T-helper 1 cell (primary cell): ENCODE measurements at places on chromosomes 5 and 9.

DNA sequence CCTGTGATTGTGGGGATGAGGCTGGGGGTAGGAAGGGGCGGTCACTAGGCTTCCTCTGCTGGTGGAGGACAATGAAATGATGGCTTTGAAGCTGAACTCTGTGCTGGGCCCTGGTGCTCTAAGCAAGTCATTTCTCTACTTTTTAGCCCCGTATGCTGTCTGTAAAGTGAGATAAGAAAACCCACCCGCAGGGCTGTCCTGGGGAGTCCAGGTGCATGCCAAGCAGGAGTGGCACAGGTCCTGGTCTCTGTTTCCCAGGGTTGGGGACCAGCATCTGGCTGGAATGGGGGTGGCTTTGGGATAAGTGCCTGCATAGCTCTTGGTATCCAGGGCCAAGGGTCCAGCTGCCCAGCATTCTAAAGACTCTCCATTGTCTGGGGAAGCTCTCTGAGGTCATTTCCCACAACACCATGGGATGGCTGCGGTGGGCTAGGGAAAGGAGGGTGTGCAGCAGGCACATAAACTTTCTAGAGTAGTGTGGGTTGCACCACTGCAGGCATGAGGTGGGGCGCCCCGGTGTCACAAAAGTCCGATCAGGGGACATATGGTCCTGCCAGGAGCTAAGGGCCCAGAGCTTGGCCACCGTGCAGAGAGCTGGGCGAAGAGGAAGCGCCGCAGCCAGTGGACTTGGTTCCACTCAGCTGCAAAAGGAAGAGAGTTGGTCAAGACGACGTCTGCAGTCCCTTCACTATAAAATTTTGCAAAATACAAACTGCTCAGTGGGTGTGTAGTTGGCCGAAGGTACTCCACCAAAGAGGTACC, 25.6 kb upstream of the GTF3C5 start:
- no peak for DNase-seq

- DNase-seq, result no peak
Observed at GRCh38 chr5:96302174-96302738, 130.8 kb downstream of the PCSK1 start.

- DNase-seq, result no peak
Observed at GRCh38 chr5:110536120-110537115, 190.1 kb downstream of the TMEM232 start.

DNA sequence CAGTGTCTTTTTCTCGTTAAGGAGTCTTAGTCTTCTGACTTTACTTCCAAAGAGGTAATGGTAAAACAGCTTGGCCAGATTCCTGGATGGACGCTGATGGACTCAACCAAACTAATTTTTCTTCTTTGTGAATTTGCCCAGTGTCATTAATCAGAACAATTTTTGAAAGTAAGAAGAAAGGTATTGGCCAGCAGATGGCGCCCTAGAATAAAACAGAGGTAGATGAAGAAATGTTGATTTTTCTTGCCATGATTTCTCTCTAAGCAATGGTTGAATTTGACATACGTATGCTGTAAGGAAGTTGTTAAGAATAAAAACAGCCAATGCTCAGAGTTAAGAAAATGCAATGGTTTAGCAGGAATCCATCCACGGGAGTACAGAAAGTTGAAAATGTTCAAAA, 500.0 kb downstream of the DIRAS2 start:
- no peak for DNase-seq

GRCh38 chr5:146675636-146676035, 159.6 kb upstream of the GPR151 start:
- no peak for DNase-seq

DNA sequence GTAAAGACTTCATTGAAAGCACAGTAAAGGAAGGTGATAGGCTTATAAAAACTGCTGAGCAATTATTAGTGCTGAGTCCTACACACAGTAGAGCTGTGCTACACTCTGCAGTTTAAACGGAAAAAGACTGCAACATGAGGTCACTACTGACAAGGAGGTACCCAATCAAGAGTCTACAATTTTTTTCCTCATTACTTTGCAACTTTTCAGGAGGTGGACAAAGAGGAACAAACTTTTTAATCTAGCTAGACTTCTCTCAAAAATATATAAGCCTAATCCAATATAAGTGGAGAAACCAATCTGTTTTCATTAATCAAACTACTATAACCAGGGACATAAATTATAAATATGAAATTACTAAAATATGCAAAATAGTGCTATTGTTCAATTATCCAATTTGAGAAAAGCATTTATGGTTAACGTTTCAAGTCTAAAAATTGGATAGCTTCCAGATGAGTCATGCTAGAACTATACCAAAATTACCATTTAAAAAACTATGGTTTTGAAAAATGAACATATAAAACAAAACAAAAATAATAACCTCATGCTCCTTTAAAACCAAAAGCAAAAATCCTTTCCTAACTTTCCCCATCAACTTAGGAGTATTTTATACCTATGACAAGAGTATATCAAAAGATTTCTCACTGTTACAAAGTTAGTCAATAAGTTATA, 37.7 kb downstream of the FAM13B start:
- no peak for DNase-seq

DNA sequence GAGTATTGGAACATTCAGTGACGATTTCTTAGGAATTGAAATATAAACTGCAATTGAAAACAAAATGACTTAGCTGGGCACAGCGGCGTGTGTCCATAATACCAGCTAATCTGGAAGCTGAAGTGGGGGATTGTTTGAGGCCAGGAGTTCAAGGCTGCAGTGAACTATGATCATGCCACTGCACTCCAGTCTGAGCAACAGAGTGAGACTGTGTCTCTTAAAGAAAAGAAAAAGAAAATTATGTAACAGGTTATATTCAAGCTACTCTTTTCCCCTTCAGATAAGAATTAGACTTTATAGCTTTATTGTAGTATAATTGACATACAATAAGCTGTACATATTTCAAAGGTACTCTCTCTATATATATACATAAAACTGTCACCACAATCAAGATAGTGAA, 6.4 kb downstream of the SLC26A2 start:
- DNase-seq, result no peak

GRCh38 chr5:42531611-42532010, 108.4 kb downstream of the GHR start:
- no peak for DNase-seq

DNA sequence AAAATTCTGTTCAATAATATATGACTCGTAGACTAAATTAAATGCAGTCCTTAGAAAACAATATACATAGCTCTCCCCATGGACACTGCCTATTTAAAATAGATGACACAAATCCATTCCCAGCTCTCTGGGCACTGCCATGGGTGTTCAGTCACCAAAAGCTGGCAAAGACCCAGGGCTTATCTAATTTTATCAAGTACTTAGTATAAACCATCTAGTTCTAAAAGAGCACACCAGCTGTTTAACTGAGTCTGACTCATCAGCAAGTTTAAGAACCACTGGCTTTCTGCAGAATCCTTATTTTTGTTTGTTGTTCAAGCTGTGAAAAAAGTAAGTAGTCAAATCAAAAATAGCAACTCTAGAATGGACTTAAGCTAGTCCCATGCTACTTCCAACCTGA, 107.6 kb downstream of the PLPP1 start:
- DNase-seq, result no peak

DNA sequence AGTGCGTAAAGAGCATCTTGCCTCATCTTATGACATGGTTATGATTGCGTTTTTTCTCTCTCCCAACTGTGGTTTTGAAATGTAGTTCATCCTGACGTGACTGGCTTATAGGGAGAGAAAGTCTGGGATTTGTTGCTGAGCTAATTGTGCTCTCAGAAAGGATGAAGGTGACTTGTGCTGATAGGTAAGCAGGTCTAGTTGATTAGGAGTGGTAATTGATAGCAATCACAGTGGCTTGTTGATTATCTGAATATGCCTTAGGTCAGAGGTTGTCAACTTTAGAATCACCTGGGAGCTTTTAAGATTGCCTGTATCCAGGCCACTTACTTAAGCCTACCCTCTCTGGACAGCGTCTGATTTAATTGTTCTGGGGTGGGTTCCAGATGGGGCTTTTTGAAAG, 117.8 kb downstream of the TLE4 start:
- DNase-seq, result no peak

GRCh38 chr5:83653669-83654068, 67.0 kb downstream of the HAPLN1 start:
- no peak for DNase-seq

DNA sequence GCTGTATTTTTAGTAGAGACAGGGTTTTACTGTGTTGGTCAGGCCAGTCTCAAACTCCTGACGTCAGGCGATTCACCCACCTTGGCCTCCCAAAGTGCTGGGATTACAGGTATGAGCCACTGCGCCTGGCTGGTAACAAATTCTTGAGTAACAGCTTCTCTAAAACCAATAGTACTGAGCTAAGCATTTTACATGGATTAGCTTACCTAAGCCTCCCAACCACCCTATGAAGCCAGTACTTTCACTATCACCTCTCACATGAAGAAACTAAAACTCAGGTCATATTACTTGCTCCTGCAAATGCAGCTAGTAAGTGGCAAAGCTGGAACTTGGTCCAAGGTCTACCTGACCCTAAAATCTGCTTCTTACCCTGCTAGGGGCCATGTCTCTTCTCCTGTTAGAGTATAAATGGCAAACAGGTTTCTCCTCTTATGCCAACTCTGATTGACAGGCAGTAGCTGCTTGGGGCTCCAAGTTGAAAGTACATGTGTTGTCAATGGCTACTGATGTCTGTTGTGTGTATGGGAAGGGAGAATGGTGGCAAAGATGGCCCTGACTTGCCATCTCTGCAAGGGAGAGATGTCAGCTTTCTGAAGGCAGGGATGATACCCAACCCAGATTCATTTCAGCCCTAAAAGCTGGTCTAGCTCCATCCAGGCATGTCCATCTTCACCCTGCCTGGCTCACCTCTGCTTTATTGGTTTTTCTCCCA, 4.0 kb downstream of the PHF19 start:
- DNase-seq, result no peak

GRCh38 chr5:107813559-107813958, 142.8 kb upstream of the EFNA5 start:
- no peak for DNase-seq

GRCh38 chr5:35672995-35673394, 55.3 kb downstream of the SPEF2 start:
- no peak for DNase-seq

DNA sequence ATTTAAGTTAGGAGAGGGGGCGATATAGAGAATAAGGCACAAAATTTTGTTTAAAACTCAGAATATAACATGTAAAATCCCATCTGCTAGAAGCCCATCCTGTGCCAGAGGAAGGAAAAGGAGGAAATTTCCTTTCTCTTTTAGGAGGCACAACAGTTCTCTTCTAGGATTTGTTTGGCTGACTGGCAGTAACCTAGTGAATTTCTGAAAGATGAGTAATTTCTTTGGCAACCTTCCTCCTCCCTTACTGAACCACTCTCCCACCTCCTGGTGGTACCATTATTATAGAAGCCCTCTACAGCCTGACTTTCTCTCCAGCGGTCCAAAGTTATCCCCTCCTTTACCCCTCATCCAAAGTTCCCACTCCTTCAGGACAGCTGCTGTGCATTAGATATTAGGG, 18.3 kb downstream of the MOCS2 start:
- DNase-seq, result no peak

DNA sequence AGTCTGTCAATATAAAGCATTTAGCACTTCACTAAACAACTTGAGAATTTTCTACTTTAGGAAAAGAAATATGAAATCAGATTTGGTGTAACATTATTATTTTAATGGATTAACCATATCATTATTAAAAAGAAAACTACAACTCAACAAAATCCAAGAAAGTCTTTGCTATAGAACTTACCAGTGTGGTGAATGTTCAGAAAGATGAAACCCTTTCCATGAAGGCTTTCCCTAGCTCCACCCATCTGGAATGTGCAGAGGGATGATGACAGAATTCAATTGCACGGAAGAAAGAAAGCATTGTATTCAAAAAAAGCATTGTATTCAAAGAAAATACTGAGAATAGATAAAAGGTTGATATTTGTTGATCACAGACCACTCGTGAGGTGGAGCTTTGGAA, 328.6 kb upstream of the NUDT12 start:
- DNase-seq, result no peak

- no peak for DNase-seq
Observed at GRCh38 chr5:69415584-69415958, 655 bp downstream of the MARVELD2 start.

GRCh38 chr9:124262649-124262972, 4.9 kb downstream of the NEK6 start:
- no peak for DNase-seq

- DNase-seq, result no peak
Observed at GRCh38 chr5:73311291-73312110, 137.1 kb downstream of the FOXD1 start.

GRCh38 chr9:92877531-92878430, at the start of gene ZNF484:
Gene ZNF484, minus strand, starts transcription at chr9:92878038. Its CDS starts 3,009 bp downstream, at chr9:92875029.
- DNase-seq, result peak; percentile 98

DNA sequence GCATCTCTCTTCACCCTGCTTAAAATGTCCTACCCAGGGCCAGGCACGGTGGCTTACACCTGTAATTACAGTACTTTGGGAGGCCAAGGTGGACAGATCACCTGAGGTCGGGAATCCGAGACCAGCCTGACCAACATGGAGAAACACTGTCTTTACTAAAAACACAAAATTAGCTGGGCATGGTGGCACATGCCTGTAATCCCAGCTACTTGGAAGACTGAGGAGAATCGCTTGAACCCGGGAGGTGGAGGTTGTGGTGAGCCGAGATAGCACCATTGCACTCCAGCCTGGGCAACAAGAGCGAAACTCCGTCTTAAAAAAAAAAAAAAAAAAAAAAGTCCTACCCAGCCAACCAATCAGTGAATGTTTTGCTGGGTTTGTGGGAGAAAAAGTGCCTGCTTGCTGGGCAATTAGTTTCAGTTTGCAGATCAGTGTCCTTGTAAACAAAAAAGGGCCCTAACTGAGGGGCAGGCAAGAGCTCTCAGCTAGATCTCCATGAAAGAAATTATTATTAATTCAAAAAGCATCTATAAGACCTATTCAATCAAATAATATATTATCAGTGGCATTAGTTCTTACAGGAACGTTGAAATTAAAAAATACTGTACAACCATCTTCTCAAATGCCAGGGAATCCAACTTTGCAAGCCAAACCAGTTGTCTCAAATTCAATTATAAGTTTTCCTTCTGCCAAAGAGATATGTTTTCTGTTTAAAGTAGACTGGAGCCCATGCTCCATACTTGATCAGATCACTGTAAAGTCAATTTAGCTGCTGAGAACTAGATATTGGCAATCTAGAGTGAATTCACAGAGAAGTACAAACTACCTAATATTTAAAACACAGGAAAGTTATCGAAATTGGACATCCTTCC, 3.9 kb downstream of the MEGF9 start:
- no peak for DNase-seq

DNA sequence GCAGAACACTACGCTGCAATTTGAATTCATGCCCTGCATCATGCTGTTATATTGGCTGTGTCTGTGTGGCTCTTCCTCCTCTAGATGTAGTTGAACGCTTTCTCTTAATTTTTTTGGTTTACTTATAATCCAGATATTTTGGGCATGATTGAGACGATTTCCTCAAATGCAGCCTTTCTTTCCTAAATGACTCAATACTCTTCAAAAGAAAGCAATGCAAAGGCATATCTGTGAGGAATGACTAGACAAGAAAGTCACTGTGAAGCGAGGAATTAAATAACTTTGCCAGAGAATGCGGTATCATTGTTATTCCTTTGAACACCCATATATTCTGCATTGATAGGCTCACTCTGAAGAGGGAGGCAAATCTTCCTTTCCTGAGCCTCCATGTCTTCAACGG, 152.8 kb downstream of the YIPF5 start:
- DNase-seq, result no peak
